ENCODE measurements at places on chromosomes 7 and 10. TPM values are rescaled to one million over a fixed set of nuclear protein-coding genes. Genes with fewer than 3 reads are reported as not detected.

DNA sequence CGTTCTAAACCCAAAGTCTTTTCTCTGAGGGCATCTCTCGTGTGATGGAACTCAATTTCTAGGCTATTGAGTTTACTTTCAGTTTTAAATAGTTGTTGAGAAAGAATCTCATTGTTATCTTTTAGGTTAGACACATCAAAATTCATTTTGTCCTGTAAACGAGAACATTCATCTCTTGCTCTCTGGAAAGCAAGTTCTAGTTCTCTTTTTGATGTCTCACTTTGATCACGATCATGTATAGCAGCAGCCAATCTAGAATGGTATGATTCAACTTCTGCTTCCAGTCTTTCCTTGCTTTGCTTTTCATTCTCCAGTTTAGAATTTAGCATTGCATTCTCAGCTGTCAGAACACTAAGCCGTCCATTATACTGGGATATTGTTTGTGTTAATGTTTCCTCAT lies 65.1 kb downstream of the ANKRD26 start:
- H3K27ac ChIP-seq: no peak overlapping the region
- H3K4me3 ChIP-seq: no peak overlapping the region
- DNase-seq: no peak
- peaks cover 9% of the 10 kb centered on the region for H3K36me3 ChIP-seq
- no peaks in the 10 kb centered on the region for H3K4me1 ChIP-seq

- no peak for DNase-seq
- peaks cover 14% of the 10 kb centered on the region for H3K4me1 ChIP-seq
- H3K27ac ChIP-seq: no peak overlapping the region
- no peaks in the 10 kb centered on the region for H3K36me3 ChIP-seq
- peaks cover 7% of the 10 kb centered on the region for H3K27me3 ChIP-seq
Observed at GRCh38 chr10:48659790-48660189, 24.9 kb upstream of the WDFY4 start.

DNA sequence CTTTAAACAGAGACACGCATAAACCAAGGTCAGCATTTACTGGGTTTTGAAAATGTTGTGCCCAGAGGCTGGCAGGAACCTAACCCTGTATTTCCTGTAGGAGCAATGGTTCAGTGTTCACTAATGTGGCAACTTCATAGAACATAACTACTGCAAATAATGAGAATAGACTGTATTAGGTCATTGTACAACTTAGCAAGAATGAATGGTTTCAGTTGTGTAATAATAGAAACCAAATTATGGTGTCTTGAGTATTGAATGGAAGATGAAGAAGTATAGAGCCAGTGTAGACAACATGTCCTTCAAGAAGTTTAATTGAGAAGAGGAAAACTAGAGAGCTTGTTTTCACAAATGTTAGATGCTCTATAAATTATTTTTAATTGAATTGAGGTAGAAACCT lies 172.5 kb downstream of the BUB3 start:
- no peaks in the 10 kb centered on the region for H3K27me3 ChIP-seq
- no peak overlapping the region for H3K4me3 ChIP-seq
- H3K36me3 ChIP-seq: no peaks in the 10 kb centered on the region
- no peaks in the 10 kb centered on the region for H3K4me1 ChIP-seq

DNA sequence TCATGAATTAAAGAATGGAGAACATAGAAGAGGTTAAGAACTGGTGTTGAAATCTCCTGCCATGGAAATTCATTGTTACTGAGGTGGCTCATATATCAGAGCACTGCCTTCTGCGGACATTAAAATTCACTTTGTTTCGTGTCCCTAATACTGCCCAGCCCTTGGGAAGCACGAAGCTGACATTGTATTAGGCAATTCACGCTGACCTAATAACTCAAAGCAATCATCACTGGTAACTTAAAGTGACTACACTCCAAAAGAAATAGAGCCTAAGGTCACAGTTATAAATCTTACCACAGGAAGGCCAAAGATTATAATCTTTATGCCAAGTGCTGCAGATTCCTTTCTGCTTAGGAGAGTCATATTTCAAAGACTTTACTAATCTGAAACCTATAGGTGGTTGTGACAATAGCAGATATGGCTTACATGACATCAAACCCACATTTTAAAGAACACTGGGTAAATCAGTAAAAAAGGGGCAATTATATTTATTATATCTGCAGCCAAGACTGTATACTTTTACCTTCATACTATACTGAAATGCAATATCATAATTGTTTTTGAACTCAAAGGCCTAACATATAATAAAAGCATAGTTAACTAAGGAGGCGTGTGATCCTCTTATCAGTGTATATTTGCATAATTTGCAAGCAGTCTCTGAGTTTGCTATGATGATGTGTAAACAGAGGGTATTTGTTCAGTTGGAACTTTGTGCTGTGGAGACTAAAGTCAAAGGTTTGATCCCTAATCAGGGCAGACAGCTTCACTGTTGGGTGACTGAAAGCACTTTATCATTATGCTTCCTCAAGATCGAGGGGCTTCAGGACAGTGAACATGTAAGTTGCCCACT lies 51.9 kb upstream of the CAPZA2 start:
- H3K4me3 ChIP-seq: no peak overlapping the region
- H3K27me3 ChIP-seq: no peaks in the 10 kb centered on the region
- peaks cover 45% of the 10 kb centered on the region for H3K4me1 ChIP-seq
- H3K27ac ChIP-seq: peak overlapping the region; percentile 54
- DNase-seq: no peak

GRCh38 chr7:150377635-150378034 lies 1.5 kb upstream of the ZNF775 start:
- peak overlapping the region; percentile 99 for H3K27ac ChIP-seq
- H3K4me1 ChIP-seq: peaks cover 88% of the 10 kb centered on the region
- peak; percentile 60 for DNase-seq
- H3K27me3 ChIP-seq: no peaks in the 10 kb centered on the region

DNA sequence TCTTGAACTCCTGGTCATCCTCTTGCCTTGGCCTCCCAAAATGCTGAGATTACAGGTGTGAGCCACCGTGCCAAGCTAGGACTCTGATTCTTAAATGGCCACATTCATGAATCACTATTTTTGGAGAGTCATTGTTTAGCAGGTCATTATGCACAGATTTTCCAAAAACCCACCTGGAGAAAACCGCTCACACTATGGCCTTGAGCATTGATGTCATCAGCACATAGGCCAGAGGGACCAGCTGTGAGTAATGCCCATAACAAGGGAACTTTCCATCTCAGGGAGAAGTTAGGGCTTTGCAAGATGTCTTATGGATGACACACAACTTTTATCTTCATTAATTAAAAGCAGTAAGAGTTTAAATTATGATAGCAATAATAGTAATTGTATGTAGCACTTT lies 86.4 kb upstream of the KIF5B start:
- peaks cover 42% of the 10 kb centered on the region for H3K4me1 ChIP-seq
- H3K4me3 ChIP-seq: no peak overlapping the region
- no peak overlapping the region for H3K27ac ChIP-seq
- DNase-seq: no peak

DNA sequence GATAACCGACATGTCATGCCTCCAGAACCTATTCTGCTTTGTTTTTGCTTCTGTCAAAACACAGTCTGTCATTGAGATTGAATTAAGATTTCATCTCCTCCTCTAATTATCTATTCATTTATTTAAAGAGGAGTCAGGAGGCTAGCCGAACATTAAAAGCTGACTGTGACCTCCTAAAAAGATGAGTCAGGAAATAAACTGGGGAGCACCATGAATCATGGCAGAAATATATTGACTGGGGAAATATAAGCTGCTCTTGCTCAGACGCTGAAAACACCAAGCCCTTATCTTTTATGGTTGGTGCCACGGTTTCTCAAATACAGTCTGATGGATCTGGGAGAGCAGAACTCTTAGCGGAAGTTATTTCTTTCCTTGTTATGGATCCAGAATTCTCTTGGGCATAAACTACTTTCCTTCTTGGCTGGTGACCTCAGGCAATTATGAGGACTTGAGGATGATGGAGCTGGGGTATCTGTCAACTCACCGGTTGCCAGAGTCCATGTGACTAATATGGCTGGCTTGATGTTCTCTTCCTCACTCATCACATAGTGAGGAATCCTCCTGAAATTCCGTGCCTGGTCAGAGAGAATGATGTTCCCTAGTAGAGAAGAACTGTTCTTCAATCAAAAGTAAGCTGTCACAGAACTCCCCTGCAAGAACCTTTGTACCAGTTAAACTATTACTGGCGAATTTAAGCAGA lies 307.6 kb upstream of the PHYHIPL start:
- no peak for DNase-seq
- H3K27me3 ChIP-seq: no peaks in the 10 kb centered on the region
- H3K36me3 ChIP-seq: no peaks in the 10 kb centered on the region
- H3K27ac ChIP-seq: no peak overlapping the region

DNA sequence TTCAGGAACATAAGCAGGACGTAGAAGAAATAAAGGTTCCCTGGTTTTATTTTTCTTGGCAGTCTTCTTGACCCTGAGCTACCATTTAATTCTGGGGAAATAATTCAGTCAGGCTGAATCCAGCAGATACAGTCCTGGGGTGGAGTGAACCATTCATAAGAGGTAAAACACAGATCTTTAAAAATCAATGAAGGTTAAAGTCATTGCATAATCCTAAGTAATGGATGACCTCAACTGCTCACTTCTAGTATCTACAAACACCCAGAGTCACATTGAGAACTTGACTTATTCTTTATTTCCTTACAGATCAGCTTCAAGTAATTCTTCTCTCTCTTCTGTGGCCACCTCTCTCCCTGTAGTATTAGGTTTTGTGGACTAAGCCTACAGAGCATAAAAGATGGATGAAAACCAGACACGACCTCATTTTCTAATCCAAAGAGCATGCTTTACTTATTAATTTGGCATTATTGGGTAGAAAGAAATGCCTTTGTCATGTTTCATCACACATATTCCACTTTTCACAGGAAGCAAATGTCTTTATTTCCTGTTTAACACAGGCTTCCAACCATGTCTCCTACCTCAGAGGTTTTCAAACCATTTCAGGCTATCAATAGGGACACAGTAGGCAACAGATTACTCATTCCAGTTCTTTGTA lies 182.3 kb upstream of the IMMP2L start:
- no peak for DNase-seq
- H3K27ac ChIP-seq: no peak overlapping the region
- H3K36me3 ChIP-seq: no peaks in the 10 kb centered on the region
- H3K4me3 ChIP-seq: no peak overlapping the region

The CYP2C19 gene
- 2.6 TPM for total RNA-seq

The FAM25A gene
- total RNA-seq: not detected

The EVX1 gene
- 17.2 TPM for total RNA-seq

The HOXA4 gene
- 42.4 TPM for total RNA-seq
